ENCODE measurements at places on chromosomes 11 and 22. TPM values are rescaled to one million over a fixed set of nuclear protein-coding genes. Genes with fewer than 3 reads are reported as not detected.

DNA sequence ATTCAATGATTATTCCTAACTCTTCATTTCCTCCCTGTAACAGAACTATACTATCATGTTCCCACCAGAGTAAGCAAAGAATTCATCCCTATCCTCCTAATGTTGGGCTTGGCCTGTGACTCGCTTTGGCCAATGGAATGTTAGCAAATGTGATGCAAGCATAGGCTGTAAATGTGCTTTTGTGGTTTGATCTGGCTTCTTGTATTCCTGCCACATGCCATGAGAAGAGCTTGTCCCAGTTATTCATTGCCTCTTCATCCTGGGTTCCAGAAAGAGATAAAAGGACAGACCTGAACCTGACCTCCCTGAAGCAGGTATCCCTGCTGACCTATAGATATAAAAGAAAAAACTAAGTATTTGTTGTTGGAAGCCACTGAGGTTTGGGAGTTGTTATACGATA, 51.0 kb downstream of the SYTL2 start:
- H3K36me3 ChIP-seq: peaks cover 2% of the 10 kb centered on the region
- H3K27ac ChIP-seq: peak overlapping the region; percentile 42
- H3K27me3 ChIP-seq: no peaks in the 10 kb centered on the region

DNA sequence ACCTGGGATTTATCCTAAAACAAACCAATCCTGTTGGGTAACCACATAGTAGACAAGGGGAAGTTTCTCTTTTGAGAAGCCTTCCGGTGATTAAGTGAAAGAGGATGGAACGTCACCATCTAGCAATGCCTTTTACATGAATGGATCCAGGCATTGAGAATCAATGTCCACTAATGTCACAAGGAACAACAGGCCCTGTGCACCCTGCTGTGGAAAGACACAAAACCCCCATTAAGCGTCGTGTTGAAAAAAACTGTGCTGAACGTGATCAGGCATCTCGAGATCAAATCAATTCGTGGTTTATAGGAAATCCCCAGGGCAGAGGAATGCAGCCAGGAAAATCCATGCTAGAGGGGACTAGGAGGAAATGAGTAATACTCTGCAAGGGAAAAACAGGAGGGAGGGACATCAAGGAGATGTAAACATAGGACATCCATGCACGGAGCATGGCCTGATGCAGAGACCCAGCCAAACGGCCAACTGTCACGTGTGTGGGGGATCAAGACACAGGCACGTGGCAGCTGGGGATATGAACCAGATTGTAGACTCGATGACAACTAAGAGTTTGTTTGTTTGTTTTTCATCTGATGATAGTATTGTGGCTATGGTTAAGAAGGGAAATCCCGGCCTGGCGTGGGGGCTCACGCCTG, 38.6 kb upstream of the CARS1 start:
- H3K4me1 ChIP-seq: no peaks in the 10 kb centered on the region
- H3K27me3 ChIP-seq: no peaks in the 10 kb centered on the region
- no peak overlapping the region for H3K27ac ChIP-seq
- H3K4me3 ChIP-seq: no peak overlapping the region
- DNase-seq: no peak
- H3K36me3 ChIP-seq: no peaks in the 10 kb centered on the region

DNA sequence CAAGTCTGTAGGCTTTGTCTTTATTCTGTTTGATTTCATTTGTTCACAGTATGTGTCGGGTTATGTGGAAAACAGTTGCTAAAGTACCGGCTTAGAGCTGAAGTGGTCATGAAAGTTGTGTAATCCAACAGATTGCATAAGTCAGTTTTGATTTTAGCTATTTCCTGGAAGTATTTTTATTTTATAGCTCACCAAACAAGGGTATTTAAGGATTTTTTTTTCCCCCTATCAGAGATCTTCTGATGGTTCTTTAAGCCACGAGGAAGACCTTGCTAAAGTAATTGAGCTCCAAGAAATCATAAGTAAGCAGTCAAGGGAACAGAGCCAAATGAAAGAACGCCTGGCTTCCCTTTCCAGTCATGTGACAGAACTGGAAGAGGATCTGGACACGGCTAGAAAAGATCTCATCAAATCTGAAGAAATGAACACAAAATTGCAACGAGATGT, 55.9 kb downstream of the PPFIA1 start:
- no peak overlapping the region for H3K4me3 ChIP-seq
- no peak for DNase-seq
- peaks cover 6% of the 10 kb centered on the region for H3K36me3 ChIP-seq
- H3K27ac ChIP-seq: peak overlapping the region; percentile 19
- H3K4me1 ChIP-seq: peaks cover 10% of the 10 kb centered on the region

DNA sequence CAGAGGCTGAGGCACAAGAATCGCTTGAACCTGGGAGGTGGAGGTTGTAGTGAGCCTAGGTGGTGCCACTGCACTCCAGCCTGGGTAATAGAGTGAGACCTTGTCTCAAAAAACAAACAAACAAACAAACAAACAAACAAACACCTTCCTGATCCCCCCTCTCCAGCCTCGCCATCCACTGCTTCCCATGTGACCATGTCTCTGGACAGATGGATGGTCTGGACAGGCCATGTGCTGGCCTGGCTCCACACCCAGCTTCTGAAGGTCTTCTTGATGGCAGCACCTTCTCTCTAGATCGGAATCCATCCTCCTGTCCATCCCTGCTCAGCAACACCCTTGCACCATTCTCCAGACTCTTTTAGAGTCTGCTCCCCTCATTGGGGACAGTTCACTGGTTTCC, 10.7 kb upstream of the PEX26 start:
- no peak overlapping the region for H3K27ac ChIP-seq
- no peak overlapping the region for H3K4me3 ChIP-seq
- H3K4me1 ChIP-seq: no peaks in the 10 kb centered on the region
- DNase-seq: no peak

- H3K36me3 ChIP-seq: no peaks in the 10 kb centered on the region
- H3K4me3 ChIP-seq: no peak overlapping the region
- no peak for DNase-seq
- no peaks in the 10 kb centered on the region for H3K27me3 ChIP-seq
These were observed 3.5 kb upstream of the UVRAG start for GRCh38 chr11:75811485-75811884.

- no peak overlapping the region for H3K4me3 ChIP-seq
- H3K4me1 ChIP-seq: peaks cover 19% of the 10 kb centered on the region
- peaks cover 9% of the 10 kb centered on the region for H3K36me3 ChIP-seq
These were observed 38.4 kb downstream of the NF2 start for GRCh38 chr22:29641700-29642330.

DNA sequence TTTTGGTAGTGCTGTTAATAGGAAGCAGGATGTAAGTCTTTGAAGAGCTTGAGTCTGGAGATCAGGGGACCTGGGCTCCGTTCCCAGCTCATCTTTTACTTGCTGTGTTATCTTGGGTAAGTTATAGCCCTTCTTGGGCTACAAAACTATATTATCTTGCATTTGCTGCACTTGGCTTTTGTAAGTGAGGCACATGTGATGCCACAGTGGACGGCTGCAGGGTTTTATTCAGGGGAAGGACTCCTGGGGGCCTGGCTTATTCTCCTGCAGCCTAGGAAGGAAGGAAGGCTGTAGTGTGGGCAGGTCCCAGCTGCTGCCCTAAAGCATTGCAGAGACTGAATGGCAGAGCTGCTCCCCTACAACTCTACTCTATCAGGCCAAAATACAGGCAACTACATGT, 6.4 kb downstream of the CD82 start:
- H3K4me1 ChIP-seq: peaks cover 100% of the 10 kb centered on the region
- peaks cover 23% of the 10 kb centered on the region for H3K36me3 ChIP-seq
- peak overlapping the region; percentile 99 for H3K27ac ChIP-seq

GRCh38 chr11:132466983-132467382, 1065.3 kb downstream of the OPCML start:
- no peaks in the 10 kb centered on the region for H3K36me3 ChIP-seq
- no peak overlapping the region for H3K4me3 ChIP-seq
- no peak overlapping the region for H3K27ac ChIP-seq
- no peaks in the 10 kb centered on the region for H3K4me1 ChIP-seq
- H3K27me3 ChIP-seq: no peaks in the 10 kb centered on the region

DNA sequence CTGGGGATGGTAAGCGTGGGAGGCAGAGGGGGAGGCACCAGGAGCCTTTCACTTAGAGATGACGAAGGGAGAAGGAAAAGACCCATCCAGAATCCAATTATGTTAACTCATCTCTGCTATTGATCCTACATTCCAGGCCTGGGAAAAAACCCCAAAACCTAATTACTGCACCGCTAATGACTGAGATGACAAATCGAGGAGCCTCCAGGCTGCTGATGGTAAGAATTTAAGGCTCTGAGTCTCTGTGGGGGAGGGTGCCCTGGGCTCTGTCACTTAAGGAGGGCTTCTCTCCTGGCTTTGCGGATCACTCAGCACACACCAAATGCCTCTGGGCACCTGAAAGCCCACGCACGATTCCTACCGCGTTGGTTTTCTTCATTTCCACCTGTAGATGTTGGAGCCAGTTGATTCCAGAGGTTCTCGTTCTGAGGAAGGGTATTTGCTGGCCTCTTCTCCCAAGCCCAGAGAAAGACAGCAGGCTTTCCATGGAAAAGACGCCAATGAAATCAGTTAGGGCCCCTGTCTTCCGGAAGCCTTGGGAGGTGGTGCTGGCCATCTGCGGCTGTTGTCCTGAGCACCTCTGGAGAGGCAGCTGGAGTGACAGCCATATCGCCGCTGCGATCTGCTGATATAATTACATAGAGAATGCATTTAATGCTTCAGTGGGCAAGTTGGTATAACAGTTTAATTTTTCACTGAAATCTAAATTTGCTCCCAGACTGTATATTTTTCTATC, 751.2 kb downstream of the BRD1 start:
- no peak overlapping the region for H3K4me3 ChIP-seq
- H3K27ac ChIP-seq: no peak overlapping the region
- H3K4me1 ChIP-seq: no peaks in the 10 kb centered on the region
- H3K36me3 ChIP-seq: no peaks in the 10 kb centered on the region
- no peak for DNase-seq
- no peaks in the 10 kb centered on the region for H3K27me3 ChIP-seq

DNA sequence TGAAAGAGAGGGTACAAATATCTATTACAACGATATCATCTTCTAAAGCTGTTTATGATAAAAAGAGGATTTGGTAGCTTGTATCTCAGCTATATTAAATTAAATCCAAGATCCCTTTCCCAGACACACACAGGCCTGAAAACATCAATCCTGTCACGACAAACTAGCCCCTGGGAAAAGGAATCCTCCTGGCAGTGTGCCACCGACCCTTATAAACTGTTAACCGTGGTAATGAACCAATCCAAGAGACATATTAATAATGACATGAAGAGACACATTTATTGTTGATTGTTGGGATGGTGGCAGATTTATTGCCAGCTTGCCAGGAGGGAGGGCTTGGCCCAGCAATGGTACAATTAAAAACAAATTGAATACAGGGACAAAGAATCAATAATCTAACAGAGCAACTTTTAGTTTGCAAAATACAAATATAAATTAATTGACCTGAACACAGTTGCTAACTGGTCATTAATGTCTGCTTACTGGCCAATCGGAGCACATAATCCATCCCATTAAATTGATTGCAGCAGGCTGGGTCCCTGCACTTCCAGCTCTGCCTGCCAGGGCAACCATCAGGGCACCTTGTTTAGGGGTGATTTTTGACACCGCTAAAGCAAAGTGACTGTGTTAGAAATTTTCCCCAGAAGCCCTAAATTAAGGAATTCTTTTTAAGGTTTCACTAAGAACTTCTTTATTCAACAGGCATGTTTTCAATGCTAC, 887.6 kb downstream of the OPCML start:
- no peaks in the 10 kb centered on the region for H3K36me3 ChIP-seq
- no peaks in the 10 kb centered on the region for H3K27me3 ChIP-seq
- H3K4me1 ChIP-seq: no peaks in the 10 kb centered on the region
- no peak for DNase-seq
- no peak overlapping the region for H3K27ac ChIP-seq

DNA sequence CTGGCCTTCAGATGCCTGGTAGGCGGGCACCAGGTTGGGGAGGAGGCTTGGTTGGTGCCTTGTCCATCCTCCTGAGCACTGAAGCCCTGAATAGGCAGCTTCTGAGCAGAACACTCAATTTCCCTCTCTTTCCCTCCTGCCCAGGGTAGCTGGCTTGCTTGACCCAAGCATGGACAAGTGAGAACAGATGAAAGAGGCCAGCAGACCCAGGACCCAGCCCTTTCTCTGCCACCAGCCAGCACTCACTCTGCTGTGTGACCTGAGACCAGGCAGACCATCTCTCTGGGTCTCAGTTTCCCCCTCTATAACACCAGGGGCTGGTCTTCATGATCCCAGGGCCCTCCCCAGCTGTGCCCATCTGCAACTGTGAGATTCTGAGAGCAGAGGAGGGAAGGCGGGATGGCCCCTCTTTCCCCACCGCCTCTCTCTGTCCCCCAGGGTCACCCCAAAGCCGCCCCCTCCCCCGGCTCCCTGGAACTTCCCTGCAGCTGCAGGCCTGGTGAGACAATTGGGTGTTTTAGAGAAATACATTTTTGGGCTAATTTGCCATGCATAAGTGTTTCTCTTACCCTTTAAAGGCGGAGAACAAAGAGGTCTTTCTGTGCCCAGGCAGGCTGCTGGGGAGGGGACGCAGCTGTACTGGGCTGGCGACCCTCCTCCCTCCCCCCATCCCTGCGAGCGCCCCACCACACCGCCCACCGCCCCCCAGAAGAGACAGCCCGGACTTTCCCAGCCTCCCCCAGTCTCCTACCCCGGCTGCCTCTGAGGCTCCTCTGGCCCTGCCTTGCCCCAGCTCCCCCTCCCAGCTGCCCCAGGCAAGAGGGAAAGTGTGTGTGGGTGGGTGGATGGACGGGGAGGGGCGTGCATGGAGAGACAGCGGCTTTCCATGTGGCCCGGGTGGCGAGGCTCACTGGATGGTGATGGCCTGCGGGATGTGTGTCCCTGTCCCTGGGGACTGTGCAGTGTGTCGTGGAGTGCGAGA, 30.8 kb upstream of the PICK1 start:
- no peak overlapping the region for H3K27ac ChIP-seq
- no peaks in the 10 kb centered on the region for H3K27me3 ChIP-seq
- no peaks in the 10 kb centered on the region for H3K36me3 ChIP-seq
- no peak for DNase-seq
- no peak overlapping the region for H3K4me3 ChIP-seq

GRCh38 chr11:90798769-90799168, 575.9 kb upstream of the CHORDC1 start:
- H3K4me3 ChIP-seq: no peak overlapping the region
- no peaks in the 10 kb centered on the region for H3K27me3 ChIP-seq
- H3K27ac ChIP-seq: no peak overlapping the region
- DNase-seq: no peak
- no peaks in the 10 kb centered on the region for H3K36me3 ChIP-seq

GRCh38 chr22:23908587-23909205, 14.5 kb downstream of the MIF start:
- H3K27me3 ChIP-seq: peaks cover 10% of the 10 kb centered on the region
- H3K4me3 ChIP-seq: no peak overlapping the region
- peaks cover 15% of the 10 kb centered on the region for H3K4me1 ChIP-seq
- no peaks in the 10 kb centered on the region for H3K36me3 ChIP-seq
- H3K27ac ChIP-seq: no peak overlapping the region

- no peak for DNase-seq
- no peaks in the 10 kb centered on the region for H3K27me3 ChIP-seq
- no peaks in the 10 kb centered on the region for H3K36me3 ChIP-seq
- no peak overlapping the region for H3K27ac ChIP-seq
- H3K4me1 ChIP-seq: peaks cover 28% of the 10 kb centered on the region
These were observed 20.0 kb downstream of the DAGLA start for GRCh38 chr11:61700212-61700611.

The SLN gene
- total RNA-seq: not detected

The PRAME gene
- total RNA-seq: 0.41 TPM

The CFAP300 gene
- total RNA-seq: not detected

The IL10RA gene
- total RNA-seq: 123 TPM

The HEPHL1 gene
- not detected for total RNA-seq

The INCENP gene
- 129 TPM for total RNA-seq

The LDHAL6A gene
- total RNA-seq: not detected

The DGCR8 gene
- 46.6 TPM for total RNA-seq

The NFAM1 gene
- 0.19 TPM for total RNA-seq

The LRRN4CL gene
- total RNA-seq: 0.38 TPM

The PDGFB gene
- total RNA-seq: 4.6 TPM

The NECTIN1 gene
- total RNA-seq: 2.6 TPM

The HTR3B gene
- total RNA-seq: not detected
